IMR-90 (cell line): ENCODE measurements at places on chromosomes 1 and 21.

- no peak for DNase-seq
Observed at GRCh38 chr1:3019516-3020051, 1.7 kb upstream of the ACTRT2 start.

DNA sequence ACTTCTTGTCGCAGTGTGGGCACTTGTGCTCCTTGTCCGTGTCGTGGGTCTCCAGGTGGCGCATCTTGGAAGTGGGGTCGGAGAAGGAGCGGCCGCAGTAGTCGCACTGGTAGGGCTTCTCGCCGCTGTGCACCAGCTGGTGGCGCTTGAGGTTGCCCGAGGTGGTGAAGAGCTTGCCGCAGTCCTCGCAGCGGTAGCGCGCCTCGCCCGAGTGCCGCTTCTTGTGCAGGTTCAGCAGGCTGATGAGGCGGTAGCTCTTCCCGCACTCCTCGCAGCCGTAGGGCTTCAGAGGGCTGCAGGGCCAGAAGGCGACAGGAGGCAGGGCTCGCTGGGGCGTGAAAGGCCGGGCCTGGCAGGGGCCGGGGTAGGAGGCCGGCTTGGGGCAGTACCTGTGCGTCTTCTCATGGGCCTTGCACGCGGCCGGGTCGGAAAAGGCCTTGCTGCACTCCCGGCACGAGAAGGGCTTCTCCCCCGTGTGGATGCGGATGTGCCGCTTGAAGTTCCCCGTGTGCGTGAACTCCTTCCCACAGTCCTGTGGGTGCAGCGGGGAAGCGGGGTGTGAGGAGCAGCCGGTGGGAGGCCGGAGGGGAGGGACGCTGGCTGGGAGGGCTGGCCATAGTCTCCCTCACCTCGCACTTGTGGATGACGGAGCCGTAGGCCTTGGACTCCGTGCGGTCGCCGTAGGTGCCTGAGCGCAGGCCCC, 31.4 kb downstream of the ZBTB17 start:
- no peak for DNase-seq

GRCh38 chr1:115288591-115289198, 49.4 kb downstream of the NGF start:
- no peak for DNase-seq

DNA sequence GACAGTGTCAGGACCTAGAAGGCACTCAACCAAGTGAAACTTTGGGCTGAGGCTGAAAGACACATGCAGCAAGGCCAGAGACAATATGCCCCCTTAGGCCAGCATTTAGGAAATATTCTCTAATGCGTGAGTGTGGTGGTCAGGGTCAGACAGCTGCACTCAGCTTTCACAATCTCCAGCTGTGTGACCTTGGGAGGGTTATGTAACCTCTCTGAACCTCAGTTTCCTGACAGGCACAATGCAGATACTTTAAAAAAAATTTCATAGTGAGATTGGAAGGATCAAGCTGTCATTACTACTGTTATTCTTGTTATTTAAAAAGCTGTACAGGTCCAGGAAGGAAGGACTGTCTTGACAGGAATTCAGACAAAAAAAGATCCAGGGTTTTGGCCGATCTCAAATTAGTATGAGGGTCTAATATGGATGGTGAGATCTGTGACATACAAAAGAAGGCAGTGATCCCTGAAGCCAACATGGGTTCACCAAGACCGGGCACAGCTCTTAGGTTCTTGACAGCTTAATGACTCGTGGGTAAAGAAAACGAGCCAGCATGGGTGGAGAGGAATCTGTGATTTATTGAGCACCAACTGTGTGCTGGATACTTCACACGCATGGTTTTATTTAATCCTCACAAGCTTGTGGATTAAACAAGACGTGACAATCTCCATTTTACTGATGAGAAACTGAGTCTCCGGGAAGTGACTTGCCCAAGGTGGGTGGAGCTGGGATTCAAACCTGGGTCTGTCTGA, 54.6 kb upstream of the POU3F1 start:
- no peak for DNase-seq
